ENCODE measurements at places on chromosomes 1 and 21. TPM values are rescaled to one million over a fixed set of nuclear protein-coding genes. Genes with fewer than 3 reads are reported as not detected.

DNA sequence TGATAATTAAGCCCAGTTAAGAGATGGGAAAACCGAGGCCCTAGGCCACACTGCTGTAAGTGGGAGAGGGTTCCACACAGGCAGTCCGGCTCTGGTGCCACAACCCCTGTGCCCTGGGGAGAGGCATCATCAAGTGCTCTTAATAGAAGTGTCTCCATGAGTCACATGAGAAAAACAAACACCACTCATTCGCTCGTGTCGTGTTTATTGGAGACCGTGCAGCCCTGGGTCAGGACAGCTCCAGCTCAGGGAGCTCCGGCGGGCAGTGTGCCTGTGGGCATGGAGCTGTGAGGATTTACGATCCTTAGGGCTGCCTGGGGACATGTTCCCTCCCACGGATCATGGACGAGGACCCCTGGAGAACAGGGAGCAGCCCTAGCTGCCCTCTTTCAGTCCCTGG, 658.5 kb downstream of the AJAP1 start:
- no peak for DNase-seq

- no peak for DNase-seq
These were observed 17.1 kb upstream of the ADGRB2 start for GRCh38 chr1:31781138-31781755.

DNA sequence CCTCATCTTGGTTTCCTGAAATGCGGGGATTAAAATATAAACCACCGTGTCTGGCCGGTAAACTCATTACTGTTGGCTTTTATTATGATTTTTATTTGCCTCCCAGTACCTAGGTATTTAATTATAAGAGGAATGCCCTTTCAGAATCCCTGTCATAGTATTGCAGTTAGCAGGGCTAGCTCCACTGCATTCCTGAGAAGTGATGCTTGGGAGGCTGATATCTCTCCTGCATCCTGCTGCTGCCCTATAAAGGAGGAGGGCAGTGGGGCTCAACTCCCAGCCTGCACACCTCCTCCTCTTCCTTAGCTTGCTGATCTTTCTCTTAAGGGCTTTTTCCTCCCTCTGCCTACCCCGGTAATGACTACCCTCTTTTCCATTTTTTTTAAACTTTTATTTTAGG, 19.9 kb upstream of the DISC1 start:
- peak; percentile 47 for DNase-seq

GRCh38 chr21:34511181-34511580, 829 bp downstream of the KCNE1 start:
- DNase-seq, result peak; percentile 47

DNA sequence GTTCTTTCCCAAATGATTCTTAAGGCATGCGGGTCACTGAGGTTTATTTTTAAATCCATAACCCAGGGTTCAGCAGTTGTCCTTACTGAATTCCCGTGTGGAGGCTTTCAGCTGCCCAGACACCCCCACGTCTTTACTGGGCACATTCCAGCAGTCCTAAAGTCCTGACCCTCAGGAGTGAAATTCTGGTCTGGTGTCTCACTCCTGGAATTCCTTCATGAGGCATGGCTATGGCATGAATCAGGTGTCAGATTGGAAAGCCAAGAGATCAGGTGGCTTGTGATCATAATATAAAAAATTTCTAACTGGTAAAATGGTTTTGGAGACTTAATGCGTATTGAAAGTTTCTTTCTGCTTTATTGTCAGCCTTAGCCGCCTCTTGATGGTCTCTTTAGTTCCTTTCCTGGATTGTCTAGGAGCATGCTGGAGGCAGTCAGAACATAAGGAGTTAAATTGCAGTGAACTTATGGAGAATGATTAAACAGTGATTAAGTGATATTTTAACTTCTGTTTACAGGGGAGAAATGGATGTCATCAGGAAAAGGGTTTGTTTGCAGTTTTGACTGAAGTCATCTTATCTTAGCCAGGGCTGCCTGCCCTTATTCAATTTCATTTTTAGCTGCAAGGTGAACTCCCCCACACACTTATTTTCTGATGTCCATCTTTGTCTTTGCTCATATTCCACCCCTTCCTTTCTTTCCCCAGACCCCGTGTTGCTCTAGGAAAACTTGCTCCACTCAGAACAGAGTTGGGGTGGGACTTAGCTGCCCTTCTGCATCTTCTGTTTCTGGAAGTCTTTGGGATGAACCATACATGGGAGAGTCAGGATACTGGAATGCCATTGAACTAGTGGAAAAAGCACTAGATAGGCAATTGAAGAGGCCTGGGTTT, 25.7 kb upstream of the MACF1 start:
- DNase-seq, result peak; percentile 81

The ZNF683 gene
- not detected for polyA plus RNA-seq

The OR11L1 gene
- polyA plus RNA-seq, result not detected

The SNAP47 gene
- polyA plus RNA-seq, result 32.8 TPM

The HAO2 gene
- not detected for polyA plus RNA-seq

The RGS5 gene
- polyA plus RNA-seq, result 0.36 TPM

The SLAMF8 gene
- polyA plus RNA-seq, result not detected

Measured in mammary epithelial cell (primary cell).